Activated T-cell treated with anti-CD3 and anti-CD28 coated beads, Interleukin-2, amount 50 U/mL, for 48 hours (primary cell): ENCODE measurements at places on chromosomes 7 and 10.

GRCh38 chr10:27531336-27531847, 27.3 kb downstream of the RAB18 start:
- no peak for DNase-seq

- no peak for DNase-seq
Measured at GRCh38 chr10:60031183-60031582, 124.8 kb upstream of the CCDC6 start.

- no peak for DNase-seq
Measured at GRCh38 chr7:43490016-43490415, 92.9 kb upstream of the STK17A start.

DNA sequence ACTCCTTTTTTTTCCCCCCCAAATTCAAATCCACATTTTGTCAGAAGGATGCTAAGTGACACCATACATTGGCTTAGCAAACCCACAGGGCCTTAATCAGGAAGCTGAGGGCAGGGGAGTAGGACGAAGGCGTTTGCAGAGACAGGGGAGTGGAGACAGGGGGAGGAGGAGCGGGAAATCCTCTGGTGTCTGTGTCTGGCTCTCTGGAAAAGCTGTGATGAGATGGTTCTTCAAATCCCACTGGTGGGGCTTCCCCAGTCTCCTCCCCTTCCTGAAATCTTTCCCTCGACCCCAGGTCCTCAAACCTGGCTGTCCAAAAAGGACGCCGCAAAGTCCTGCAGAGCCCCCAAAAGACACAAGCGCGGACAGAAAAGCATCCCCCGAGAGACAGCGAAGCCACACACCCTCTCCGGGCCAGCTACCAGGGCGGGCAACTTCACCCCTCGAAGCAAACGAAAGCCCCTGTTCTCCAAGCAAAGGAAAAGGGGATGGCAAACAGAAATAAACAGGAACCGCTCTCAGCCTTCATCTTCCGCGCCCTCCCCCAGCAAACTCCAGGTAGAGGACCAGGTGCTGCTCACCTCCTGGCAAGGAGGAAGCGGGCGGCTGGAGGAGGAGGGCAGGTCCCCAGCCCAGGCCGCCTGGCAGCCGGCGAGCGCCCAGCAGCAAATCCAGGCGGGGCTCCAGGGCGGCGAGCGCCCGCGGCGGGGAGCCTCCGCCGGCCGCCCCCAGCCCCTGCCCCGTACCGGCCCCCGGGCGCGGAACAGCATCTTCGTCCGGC, 520 bp downstream of the ELAPOR2 start:
- DNase-seq: no peak

DNA sequence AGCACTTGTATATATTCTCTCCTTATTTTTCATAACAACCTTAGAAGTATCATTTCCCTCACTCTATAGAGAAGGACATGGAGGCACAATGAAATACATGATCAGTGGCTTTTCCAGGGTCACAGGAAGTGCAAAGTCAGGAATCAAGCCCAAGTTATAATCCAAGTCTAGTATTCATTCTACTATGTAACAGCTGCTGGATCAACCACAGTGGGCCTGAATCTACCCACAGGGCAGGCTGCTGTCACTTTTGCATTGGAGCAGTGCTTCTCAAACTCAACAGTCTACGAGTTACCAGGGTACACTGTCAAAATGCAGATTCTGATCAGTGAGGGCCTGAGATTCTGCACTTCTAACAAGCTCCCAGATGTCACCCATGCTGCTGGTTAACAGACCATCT, 18.3 kb downstream of the ZDHHC16 start:
- DNase-seq: no peak

- peak; percentile 58 for DNase-seq
Measured at GRCh38 chr7:143408686-143409561, at the start of gene EPHA1. TSS of gene EPHA1 (minus strand) at chr7:143408856. CDS start at chr7:143408805, 51 bp downstream.

DNA sequence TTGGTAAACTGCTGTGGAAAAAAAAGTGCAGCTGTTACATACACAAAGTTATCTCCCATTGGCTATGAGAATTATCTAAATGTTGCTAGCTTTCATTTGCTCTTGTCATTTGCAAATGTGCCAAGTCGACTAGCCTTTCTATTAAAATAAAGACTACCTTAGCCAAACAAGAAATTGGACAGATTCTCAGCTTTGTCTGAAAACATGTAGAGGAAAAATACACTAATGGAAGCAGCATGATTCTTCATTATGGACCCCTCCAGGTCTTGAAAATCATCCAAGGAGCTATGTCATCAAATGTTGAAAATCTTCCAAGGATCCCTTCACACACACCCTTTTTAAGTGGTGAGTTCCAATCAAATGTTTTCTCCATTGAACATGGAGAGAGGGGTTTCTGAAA, 237.7 kb downstream of the ETV1 start:
- DNase-seq: no peak

- no peak for DNase-seq
Measured at GRCh38 chr10:75240329-75241076, 4.7 kb upstream of the COMTD1 start.

DNA sequence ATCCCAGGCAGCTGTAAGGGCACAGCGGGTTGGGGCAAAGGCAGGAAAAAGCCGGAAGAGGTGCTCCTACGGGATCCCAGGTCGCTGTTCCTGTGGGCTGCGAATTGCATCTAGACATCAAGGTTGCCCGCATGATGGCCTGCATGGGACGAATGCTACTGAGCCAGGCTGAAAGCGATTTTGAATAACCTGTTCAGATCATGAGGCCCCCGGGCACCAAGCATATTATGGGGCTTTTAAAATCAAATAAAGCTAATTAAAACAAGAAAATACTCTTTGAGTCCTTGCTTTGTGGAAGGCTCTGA, 37.1 kb downstream of the CAMK2B start:
- no peak for DNase-seq

GRCh38 chr7:149780636-149781419, 7.4 kb upstream of the ZNF467 start:
- no peak for DNase-seq

GRCh38 chr10:132677473-132678227, 108.3 kb downstream of the NKX6-2 start:
- no peak for DNase-seq

- DNase-seq: no peak
Measured at GRCh38 chr7:152925412-152926147, 166.0 kb downstream of the ACTR3B start.

DNA sequence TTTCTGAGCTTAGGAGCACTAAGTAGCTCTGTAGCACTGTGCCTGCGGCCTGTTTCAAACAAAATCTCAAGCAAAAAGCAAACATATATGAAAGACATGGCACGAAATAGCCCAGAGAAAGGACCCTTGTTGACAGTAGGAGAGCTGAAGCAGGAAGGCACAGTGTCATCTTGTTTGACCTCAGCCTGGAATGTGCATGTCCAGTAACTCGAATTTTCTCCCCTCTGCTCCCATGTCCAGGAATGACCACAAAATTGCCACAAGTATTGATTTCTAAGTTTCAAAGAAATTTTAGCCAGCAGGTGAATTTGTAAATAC, 301.0 kb downstream of the CCDC3 start:
- no peak for DNase-seq

GRCh38 chr7:15686295-15686956, at the start of gene MEOX2:
TSS of gene MEOX2 (minus strand) at chr7:15686683. CDS start at chr7:15686402, 281 bp downstream.
- DNase-seq: no peak

DNA sequence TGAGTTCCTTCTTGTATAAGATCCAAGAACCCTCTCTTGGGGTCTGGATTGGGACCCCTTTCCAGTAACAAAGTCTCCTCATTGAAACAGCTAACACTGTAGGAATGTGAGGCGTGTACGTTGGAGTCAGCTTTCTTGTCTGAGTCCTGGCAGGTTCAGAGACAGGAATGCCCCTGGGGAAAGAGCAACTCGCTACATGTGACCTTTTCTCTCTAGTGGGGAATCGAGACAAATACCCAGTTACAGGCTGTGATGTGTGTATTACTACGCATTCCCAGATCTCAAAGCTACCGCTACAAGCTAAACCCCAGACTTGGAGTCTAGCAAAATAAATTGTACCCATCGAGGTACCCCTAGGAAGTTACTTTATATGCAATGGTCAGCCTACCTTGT, 85.6 kb upstream of the FRMD4A start:
- DNase-seq: no peak

GRCh38 chr10:126734967-126735366, 64.5 kb upstream of the C10orf90 start:
- no peak for DNase-seq

DNA sequence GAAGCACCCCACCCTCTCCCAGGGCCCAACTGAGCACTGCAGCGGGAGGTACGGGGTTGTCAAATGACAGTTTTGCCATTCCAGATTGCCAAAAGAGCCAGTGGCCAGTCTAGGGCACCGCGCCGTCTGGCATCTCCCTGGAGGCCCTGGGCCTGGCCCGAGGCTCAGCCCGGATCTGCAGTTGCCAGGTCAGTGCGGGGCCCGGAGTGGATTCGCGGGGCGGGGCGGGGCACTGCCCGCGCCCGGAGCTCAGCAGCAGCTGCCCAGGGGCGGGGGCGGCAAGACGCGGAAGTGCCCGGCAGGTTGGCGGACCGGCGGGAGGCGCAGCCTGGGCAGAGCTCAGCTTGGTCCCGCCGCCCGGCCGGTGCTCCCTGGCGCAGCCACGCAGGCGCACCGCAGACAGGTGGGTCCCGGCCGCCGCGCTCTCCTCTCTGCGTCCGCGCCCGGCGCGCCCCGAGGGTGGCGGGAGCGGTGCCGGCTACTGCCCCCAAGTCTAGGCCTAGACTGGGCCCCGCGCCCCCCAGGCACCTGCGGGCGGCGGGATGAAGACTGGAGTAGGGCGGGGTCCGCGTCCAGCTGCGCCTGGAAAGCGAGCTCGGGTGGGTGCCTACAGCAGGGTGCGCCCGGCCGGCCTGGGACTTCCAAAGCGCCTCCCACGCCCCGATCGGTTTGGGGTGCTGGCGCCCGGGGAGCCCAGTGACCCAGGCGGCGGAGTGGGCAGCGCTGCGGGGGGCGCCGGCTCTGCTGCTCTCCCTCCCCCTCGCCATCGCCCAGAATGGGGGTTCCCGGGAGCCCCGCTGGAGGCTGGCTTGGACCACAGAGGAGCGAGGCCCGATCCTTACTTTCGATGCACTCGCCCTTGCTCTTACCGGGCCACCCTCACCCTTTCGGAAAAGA, at the start of gene IRF5:
IRF5 (plus strand) TSS at position 281 of the 897 bp plus-strand sequence. CDS start 4,155 bp downstream, outside the sequence.
- no peak for DNase-seq

- DNase-seq: peak; percentile 46
Measured at GRCh38 chr10:351770-352334, 216.6 kb downstream of the ZMYND11 start.

GRCh38 chr7:139873593-139874301, 44.7 kb downstream of the TBXAS1 start:
- no peak for DNase-seq

- DNase-seq: no peak
Measured at GRCh38 chr7:131897016-131897789, 340.8 kb upstream of the PODXL start.

GRCh38 chr7:24395512-24395911, 111.5 kb downstream of the NPY start:
- no peak for DNase-seq

DNA sequence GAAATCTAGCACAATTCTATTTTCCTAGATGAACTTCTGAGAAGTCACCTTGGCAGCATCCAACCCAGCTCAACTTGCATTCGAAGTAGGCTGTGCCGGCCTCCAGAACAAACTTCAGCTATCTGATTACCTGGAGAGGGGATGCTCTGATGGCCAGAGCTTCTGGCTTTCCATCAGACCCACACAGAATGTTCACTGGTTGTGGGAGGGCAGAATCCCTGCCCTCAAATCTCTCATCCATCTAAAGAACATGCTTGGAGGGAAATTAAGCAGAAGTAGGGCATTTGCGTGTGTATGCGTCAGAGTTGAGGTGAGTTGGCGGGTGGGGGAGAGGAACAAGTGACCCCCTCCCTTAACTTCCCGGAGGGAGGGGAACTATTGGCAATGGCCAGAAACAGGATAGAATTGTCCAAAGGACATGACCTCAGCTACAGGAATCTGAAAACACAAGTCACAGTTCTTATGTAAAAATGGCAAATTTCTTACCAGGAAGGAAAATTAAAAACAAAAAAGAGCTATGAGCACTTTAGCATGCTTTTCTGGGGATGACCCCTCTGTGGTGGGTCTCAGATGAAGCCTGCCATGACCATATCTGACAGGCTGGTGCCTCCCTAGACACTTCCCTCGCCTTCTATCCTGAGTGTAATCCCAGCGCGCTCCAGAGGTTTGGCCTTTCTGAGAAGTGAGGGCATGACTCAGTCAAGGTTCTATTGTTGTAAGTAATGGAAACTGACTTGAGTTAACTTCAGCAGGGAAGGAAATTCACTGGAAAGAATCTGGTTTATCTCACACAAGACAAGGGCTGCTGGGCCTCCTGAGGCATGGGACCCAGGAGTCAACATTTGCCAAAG, 278.8 kb downstream of the RPS24 start:
- no peak for DNase-seq

DNA sequence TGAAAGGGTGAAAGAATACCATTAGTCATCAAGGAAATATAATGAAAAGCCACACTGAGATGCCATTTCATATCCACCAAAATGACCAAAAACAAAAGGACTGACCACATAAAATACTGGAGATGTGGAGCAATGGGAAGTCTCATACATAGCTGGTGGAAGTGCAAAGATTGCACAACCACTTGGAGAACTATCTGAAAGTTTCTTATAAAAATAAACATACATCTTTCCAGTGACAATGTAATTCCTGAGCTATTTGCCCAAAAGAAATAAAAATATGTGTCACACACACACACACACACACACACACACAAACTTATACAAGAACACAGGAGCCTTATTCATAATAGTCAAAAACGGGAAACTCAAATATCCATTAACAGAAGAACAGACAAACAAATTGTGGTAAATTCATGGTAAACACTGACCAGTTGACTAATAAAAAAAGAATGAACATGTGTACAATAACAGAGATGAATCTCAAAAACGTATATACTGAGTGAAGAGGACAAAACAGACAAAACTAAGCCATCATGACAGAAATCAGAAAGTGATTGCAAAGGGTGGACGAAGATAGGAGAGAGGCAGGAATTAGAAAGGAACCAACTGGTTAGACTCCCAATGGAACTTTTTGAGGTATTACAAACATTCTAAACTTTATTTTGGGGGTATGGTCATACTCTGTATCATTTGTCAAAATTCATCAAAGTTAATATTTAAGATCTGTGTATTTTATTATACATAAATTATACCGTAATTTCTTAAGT, 21.5 kb downstream of the WASL start:
- DNase-seq: no peak

DNA sequence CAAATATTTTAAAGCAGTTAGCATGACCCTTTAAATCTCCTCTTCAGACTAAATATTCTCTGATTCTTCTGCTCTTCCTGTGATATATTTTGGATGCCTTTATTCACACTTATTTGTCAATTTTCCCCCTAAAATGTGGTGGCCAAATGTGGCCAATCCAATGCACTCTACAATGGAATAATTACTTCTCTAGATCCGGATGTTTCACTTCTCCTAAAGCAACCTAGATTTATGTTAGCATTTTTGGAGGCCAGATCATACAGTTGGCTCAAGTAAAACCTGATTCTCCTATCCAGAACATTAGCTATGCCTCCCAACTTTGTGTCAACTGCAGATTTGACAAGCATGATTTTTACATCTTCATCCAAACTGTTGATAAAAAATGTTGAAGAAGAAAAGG, 153.7 kb downstream of the CREB5 start:
- no peak for DNase-seq

- DNase-seq: no peak
Measured at GRCh38 chr7:151814400-151815009, 62.4 kb downstream of the PRKAG2 start.

GRCh38 chr10:96588616-96589419, 2.0 kb upstream of the TM9SF3 start:
- DNase-seq: peak; percentile 44
